ENCODE measurements at places on chromosomes 13 and 19.
A peak's percentile ranks its signal among the peaks of the same experiment; 100 is the strongest.

- DNase-seq: no peak
Observed at GRCh38 chr19:8224394-8225145, 15.4 kb downstream of the CERS4 start.

GRCh38 chr19:44611812-44612295, 1.5 kb upstream of the IGSF23 start:
- no peak for DNase-seq

- DNase-seq: no peak
Observed at GRCh38 chr19:7224209-7224686, 70.0 kb downstream of the INSR start.

DNA sequence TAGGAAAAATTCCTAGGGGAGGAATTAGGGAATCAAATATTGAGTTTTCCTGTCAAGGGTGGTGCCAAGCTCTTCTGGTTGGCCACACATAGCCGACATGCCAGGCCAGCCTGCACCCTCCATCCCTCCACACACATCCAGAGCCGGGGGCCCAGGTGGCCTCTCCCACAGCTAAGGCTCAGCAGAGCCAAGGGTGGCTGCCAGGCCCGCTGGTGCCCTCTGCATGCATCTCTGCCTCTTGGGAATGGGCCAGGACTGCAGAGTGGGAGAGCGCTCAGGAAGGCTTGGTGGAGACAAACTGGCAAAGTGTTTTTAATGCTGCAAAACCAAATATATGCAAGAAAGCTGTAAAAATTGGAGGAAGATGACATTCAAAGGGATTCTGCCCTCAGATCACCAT, 42.7 kb upstream of the GAS6 start:
- DNase-seq: no peak

GRCh38 chr19:16247353-16248182, 49.9 kb downstream of the AP1M1 start:
- DNase-seq: peak; percentile 59

DNA sequence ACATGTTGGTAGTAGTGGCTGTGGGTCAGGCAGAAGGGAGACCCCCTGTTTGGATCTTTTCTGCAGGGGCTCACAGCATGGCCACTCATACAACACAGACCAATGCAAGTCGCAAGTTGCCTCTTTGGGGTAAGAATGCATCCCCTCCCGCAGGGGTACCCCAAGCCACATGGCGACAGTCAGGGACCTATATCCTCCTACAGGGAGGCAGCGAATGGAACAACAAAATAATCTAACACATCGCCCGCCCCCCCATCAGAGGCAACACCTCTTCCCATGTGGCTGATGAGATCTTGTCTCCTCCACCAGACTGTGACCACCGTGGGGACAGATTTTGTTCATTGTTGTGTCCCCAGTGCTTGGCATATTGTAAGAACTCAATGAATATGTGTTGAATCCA, 40.7 kb upstream of the PNMA8B start:
- DNase-seq: no peak

- no peak for DNase-seq
Observed at GRCh38 chr13:106521095-106521799, 14.2 kb downstream of the EFNB2 start.

- DNase-seq: no peak
Observed at GRCh38 chr19:40605216-40605971, 4.2 kb downstream of the LTBP4 start.

- DNase-seq: no peak
Observed at GRCh38 chr13:36959456-36960116, 39.5 kb upstream of the SMAD9 start.

DNA sequence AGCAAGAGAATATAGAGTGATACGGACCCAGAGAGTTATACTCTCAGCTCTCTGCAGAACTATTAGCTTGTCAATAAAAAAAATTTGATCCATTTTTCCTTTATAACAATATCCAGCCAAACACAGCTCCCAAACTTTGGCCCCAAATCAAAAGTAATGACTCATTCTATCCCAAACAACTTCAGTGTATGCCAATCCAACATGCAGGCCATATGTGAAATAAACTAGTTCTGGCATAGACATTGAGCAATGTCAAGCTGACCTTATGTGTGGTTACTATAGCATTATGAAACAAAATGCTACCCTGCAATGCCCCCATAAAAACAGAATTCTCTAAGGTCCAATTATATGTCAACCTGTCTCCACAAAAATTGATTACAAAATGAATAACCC, 209.5 kb downstream of the DNAJC15 start:
- no peak for DNase-seq

- no peak for DNase-seq
Observed at GRCh38 chr13:111359237-111359915, 38.9 kb downstream of the TEX29 start.

GRCh38 chr19:48152551-48152950, 17.6 kb downstream of the LIG1 start:
- DNase-seq: no peak

DNA sequence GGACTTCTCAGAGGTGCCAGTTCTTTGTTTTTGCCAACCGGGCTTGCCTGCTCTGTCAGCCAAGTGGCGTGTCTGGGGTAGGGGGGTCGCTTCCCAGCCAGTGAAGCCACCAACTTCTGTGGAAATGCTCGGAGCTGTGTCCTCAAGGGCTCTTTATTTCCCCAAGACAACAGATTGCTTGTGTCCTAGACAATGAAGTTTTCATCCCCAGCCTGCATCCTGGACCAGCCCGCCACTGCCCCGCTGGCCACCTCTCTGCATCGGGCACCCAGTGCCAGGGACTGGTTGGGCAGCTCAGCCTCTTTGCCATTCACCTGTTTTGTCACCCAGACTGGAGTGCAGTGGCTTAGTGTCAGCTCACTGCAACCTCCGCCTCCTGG, 3.7 kb downstream of the RAB11B start:
- no peak for DNase-seq

- no peak for DNase-seq
Observed at GRCh38 chr19:29770648-29771047, 41.1 kb upstream of the CCNE1 start.

GRCh38 chr13:29710511-29710910, 115.0 kb upstream of the SLC7A1 start:
- no peak for DNase-seq

DNA sequence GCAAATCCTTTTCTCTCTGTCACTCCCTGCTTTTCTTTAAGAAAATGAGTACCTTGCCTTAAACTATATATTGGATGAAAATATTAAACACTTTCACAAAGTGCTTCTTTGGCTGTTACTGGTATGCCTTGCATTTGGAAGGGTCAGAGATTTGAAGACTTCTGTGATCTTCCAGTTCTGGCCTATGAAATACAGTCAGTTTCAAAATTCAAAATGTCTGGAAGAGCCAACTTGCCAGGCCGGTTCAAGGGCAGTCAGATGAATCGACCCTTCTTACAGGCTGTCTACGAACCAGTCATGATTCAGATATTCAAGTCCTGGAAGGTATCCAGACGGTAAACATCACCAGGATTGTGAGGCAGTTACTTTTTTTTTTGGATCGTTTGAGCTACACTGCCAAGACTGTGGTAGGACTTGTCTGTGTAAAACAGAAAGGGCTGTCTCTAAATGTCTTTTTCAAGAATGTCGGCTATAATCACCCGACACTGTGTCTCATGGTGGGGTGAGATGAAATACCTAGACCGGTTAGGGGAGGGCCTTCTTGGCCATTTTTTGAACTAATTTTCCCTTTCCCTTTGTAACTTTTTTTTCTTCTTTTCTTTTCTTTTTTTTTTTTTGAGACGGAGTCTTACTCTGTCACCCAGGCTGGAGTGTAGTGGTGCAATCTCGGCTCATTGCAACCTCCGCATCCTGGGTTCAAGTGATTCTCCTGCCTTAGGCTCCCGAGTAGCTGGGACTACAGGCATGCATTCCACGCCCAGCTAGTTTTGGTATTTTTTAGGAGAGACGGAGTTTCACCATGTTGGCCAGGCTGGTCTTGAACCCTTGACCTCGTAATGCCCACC, 11.2 kb downstream of the ACTN4 start:
- no peak for DNase-seq

GRCh38 chr13:24541127-24541475, 28.5 kb upstream of the PARP4 start:
- DNase-seq: no peak

GRCh38 chr19:31214997-31215396, 134.2 kb downstream of the TSHZ3 start:
- no peak for DNase-seq

DNA sequence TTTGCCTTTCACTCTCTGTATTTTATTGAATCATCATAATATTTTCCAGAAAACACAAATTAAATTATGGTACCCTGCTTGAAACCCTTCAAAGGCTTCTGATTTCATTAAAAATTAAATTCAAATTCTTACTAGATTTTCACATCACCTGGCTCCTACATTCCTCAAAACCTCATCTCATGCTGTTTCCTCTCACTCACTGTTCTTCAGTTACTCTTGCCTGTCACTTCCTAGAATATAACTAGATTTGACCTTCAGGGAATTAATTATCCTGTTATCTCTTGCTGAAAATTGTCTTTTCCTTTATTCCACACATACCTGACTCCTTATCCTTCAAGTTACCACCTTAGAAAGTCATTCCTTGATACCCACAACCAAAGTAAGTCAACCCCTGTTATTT, 2294.7 kb downstream of the PCDH9 start:
- DNase-seq: no peak

DNA sequence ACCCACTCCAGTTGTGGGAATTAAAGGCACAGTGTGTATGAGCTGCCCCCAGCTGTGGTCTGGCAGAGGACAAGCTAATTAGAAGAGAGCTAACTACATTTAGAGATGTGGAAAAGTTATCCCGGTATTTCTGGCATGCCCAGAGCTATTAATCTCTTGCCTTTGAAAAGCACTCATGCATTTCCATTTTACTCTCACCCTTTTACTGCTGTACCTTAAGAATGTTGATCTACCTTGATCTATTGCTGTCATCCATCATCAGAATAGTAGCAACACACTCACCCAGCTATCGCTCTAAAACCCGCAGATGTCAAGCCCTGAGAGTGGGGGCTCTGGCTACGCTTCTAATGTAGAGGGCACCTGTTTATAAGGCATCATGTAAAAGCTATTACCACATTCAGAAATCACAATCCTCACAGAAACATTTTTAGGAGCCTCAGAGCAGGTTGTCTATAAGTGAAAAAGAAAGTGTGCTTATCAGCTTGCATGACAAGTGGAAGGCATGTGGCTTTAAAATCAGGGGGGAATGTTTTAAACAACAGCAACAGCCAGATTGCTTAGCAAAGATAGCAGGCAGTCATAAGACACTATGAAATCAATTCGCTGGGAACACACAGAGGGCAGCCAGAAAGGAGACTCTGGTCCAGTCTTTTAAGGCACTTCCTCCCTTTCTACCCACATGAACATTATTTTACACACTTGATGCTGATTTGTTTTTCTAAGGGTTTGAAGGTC, 224.2 kb upstream of the IRS2 start:
- no peak for DNase-seq

DNA sequence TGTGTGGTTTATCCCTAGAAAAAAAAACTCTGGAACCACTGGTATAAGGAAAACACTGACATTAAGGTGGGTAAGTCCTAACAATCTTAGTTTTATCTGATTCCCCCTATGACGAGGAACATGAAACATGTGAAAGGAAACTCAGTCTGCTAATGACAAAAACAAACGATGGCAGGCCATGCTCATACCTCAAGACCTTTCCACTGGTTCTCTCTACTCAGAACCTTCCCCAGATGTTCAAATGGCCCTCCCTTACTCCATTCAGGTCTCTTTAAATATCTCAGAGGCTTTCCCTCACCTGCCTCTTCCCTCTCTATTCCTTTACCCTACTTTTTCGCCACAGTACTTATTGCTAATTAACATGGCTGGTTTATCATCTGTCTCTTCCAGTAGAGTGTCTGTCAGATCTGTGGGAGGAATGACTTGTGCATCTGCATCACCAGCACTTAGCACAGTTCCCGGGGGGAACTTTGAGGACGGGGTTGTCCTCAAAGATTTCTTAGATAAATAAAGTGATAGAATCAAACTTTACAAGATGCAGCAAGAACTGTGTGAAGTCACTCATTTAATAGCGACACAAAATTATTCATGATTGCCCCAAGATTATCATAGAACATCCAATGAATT, 1.5 kb downstream of the TUBGCP3 start:
- no peak for DNase-seq

- DNase-seq: no peak
Observed at GRCh38 chr13:26112843-26113242, 61.0 kb upstream of the SHISA2 start.

DNA sequence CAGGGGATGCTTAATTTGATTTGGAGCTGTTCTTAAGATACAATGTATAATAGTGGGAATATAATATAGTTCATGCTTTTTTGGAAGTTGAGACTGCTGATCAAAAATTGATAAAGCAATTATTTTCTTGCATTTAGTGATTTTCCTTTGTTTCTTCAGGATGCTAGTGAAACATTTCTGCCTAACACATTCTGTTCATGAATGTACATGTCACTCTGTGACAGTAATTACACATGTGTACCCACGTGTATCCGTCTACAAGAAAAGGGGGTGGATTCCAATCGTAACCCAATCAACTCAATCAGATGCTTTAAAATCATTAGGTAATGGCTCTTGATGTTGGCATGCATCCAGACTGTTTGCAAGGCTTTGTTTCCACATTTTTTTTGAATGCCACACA, 5.0 kb upstream of the FRY start:
- no peak for DNase-seq

- no peak for DNase-seq
Observed at GRCh38 chr13:51255556-51255955, 33.4 kb downstream of the FAM124A start.

DNA sequence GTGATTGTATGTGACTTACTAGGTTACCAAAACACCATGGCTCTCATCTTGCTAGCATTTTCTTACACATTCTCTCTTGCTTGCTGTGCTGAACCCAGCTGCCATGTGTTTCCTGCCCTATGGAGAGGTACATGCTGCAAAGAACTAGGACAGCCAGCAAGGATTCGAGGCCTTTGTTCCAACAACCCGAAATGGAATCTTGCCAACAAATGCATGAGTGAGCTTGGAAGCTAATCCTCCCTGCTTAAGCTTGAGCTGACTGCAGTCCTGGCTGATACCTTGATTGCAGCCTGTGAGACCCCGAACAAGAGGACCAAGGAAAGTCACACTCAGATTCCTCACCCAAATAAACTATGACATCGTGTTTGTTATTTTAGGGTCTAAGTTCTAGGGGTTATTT, 651.2 kb downstream of the SLITRK6 start:
- DNase-seq: no peak

- no peak for DNase-seq
Observed at GRCh38 chr19:55345818-55346724, 6.4 kb downstream of the KMT5C start.

- DNase-seq: no peak
Observed at GRCh38 chr19:35822579-35822978, 9.9 kb upstream of the PRODH2 start.

DNA sequence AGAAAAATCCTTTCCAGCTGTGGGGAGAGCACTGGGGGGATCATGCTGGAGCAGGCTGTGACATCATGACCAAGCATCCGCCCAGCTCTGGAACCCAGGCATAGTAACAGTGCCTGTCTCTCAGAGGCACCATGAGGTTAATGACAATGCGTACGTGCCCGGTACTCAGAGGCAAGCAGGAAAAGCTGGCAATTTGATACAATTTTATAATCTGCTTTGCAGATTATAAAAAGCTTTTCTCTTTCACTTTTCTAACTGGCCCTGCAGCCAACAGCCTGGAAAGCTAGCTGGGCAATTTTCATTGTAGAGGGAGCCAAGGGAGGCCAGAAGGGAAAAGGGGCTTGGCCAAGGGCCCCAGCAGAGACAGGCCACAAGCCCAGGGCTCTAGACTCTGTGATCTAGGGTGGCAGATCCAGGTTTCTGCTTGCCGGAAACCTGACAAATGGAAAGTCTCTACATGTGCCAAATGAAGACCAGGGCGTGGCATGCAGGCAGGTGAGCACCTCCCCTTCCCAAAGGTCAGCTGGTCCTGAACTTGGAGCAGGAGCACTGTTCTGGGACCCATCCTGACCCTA, 22.7 kb downstream of the VRK3 start:
- no peak for DNase-seq

- no peak for DNase-seq
Observed at GRCh38 chr19:10142701-10143375, 23.1 kb upstream of the EIF3G start.
